Activated T-cell treated with anti-CD3 and anti-CD28 coated beads for 1 hour (primary cell): ENCODE measurements at places on chromosomes 2 and 18.

DNA sequence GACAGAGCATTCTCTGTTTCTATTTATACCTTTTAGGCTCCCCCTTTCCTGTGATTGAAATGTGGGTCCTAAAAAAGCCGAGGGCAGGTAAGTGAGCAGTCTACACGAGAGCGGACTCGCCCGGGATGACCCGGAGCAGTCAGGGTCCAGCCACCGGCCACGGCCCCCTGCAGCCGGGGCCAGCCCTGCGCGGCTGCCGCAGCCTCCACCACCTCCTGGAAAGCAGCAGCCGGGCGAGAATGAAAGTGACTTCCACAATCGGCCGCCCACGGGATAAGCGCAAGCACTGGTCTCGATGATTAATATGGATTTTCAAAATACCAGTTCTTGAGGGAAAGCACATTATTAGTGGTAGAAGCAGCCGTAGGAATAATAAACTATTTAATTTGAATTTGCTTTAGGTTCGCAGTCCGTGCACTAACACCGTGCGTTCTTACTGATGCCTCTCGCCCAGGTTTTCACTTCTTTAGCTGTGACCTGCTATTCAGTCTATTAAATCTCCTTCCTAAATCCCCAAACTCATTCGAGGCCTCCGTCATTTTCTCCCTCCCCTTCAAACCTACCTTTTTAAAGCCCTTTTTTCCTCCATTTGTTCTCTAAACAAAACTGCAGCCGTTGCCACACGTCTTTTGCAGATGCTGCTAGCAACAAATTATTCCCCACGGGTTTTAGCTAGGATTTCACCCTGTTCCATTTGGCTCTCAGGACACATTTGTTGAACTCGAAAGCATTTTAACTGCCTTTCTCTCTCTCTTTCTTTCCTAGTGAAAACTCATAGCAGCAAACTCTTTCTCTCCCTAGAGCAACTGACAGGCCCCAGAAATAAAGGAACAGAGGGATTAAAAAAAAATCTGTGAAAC, 1015.1 kb upstream of the PIK3C3 start:
- DNase-seq, result no peak

- DNase-seq, result no peak
Measured at GRCh38 chr2:152609154-152609553, 108.1 kb downstream of the PRPF40A start.

- DNase-seq, result peak; percentile 61
Measured at GRCh38 chr18:59308248-59308937, 10.1 kb downstream of the CPLX4 start.

DNA sequence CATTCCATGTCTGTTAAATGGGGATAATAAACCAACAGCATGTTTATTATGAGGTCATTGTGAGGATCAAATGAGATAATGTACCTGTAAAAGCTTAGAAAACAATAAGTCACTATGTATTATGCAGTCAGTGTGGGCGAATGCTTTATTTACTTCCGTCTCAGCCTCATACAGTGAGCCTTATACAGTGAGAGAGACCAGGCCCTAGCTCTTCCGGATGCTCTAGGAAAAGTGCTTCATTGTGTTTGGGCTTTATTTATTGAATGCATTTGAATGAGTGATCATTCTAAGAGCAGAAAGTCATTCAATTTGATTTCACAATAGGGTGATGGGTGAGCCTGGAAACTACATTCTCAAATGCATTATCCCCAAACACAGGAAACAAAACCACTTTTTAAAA, 603.9 kb upstream of the FANCL start:
- no peak for DNase-seq

DNA sequence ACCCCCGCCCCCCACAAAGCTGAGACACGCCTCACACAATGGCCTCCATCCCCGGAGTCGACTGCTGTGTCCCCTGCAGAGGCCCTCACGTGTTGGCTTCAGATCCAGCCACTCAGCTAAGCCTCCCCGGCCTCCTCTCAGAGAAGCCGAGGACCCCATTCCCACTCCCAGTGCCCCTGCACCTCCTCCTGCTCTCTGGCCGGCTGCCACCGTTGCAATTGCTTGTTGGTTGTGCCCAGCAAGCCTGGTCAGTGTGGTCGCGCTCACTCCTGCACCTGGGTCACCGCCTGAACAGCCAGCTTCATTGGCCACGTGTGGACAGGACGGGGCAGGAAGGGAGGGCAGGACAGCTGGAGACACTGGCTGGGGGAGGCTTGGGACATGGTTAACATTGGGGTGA, 191.5 kb upstream of the SALL3 start:
- DNase-seq, result no peak

- no peak for DNase-seq
Measured at GRCh38 chr2:2635025-2635528, 304.0 kb upstream of the MYT1L start.

DNA sequence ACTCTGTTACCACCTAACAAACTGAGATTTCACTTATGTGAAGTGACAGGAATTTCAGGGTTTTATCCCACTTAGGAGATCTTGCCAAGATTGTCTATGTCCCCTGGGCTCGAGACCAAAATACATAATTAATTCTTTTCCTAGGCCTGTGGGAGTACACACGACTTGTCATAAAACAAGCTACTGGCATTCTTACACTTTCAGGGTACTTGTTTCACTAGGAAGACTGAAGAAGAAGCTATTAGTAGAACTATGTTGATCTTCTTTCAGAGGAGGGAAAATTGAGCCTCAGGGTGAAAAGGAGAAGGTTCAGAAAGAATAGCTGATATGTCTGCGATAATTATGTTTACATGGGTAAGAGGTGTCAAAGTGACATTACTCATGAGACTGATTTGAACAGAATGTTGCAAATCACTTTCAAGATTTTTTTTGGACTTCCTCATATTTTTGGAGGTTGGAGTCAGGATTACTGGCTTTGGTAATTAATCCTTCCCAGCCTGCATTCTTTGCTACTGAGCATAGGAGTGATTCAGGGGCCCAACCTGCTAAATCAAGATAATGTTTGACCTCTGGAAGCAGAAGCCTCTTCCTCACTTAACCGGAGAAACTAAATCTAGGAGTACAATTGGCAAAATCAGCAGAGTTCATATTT, 240.0 kb upstream of the NT5C1B start:
- DNase-seq, result no peak

DNA sequence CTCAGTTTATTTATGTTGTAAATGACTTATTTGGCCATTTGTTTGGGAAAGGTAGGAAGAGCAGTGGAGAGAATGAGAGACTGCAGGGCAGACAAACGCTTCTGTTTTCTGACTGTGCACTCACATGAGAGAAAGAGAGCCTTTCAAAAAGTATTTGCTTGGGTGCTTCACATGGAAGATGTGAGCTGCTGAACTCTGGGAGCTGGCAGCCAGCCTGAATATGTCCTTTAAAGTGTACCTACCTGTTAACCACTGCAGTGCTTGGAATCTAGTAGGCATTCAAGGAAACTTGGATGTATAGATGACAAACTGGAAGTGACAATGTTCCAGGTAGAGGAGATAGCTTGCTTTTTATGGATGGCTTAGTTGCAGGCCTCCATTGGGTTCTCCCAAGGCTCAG, 68.8 kb downstream of the PTPRM start:
- no peak for DNase-seq

GRCh38 chr18:11726556-11726955, 37.5 kb downstream of the GNAL start:
- no peak for DNase-seq

DNA sequence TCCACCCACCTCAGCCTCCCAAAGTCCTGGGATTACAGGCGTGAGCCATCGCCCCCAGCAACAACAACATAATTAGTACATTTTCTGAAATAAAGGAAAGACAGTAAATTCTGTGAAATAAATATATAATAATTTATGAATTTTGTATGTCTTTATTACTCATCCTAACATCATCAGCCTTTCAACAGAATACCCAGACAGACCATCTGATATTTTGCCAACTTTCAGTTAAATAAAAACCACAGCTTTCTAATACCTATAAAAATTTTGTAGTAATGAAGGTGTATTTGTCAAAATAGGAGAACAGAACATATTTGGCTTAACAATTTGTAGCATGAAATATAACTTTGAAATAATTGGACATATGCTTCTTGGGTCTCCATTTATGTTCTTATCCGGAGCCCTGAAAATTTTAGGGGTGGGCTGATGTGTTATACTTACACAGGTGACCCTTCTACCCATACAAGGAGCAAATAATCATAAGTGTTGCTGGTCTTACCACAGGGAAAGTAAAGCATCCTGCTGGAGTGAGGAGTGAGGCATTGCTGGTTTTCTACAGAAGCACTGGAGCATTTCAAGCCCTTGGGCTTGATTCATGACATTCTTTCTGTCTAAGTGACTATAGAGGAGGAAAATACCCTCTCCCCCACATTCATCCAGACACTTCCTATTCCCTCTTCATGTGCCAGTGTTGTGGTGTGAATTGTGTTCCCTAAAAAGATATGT, 99.3 kb downstream of the SPOPL start:
- DNase-seq, result no peak

- DNase-seq, result no peak
Measured at GRCh38 chr2:155368934-155369333, 670.4 kb downstream of the KCNJ3 start.

GRCh38 chr2:110993557-110994231, 127.0 kb upstream of the BCL2L11 start:
- DNase-seq, result no peak

DNA sequence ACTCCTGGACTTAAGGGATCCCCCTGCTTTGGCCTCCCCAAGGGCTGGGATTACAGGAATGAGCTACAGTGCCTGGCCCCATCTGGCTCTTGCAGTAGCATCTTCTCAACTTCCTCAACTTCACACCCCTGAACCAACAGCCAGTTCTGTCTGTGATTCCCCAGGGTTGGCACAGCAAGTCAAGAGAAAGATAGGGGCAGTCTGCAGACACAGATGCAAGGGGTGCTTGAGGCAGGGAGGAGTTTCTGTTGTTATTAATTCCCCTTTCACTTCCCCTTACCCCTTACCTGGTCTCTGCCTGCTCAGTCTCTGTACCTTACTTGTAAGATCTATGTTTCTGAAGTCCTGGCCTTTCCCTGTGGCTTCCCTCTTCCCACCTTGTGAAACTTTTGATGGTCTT, 54.1 kb upstream of the MEX3C start:
- no peak for DNase-seq

- DNase-seq, result no peak
Measured at GRCh38 chr2:227933884-227934283, 62.5 kb downstream of the DAW1 start.

- DNase-seq, result no peak
Measured at GRCh38 chr2:136376798-136377211, 258.9 kb upstream of the CXCR4 start.

- DNase-seq, result no peak
Measured at GRCh38 chr2:186605041-186605440, 15.2 kb downstream of the ITGAV start.

DNA sequence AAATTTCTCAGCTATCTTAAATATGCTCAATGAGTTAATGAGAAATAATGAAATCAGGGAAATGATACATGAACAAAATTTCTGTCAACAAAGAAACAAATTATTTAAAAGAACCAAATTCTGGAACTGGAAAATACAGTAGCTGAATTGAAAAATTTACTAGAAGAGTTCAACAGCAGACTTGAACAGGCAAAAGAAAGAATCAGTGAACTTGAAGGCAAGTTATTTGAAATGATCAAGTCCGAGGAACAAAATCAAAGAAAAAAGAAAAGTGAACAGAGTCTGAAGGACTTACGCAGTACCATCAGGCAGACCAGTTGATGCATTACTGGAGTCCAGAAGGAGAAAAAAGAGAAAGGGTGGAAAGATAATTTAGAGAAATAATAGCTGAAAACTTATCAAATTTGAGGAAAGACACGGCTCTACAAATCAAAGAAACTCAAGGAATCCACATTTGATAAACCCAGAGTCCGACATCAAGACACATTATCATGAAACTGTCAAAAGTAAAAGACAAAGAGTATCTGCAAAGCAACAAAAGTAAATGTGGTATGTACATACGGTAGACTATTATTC, 83.6 kb downstream of the CCDC138 start:
- no peak for DNase-seq

GRCh38 chr2:148816176-148816575, 58.9 kb upstream of the KIF5C start:
- DNase-seq, result no peak

- no peak for DNase-seq
Measured at GRCh38 chr2:41772697-41773096, 275.1 kb upstream of the PKDCC start.

DNA sequence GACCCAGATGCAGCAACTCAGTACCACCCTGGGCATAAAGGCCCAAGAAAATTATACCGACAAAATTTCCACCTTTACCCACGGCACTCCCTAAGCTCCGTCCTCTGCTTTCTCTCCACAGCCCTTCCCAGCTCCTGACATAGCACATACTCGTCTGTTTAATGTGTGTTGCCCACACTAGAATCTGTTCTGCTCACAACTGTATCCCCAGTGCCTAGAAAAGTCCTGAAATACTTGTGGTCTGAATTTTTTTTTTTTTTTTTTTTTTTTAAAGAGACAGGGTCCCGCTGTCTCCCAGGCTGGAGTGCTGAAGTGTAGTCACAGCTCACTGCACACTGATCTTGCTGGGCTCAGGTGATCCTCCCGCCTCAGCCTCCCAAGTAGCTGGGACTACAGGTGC, 62.3 kb downstream of the ADCY3 start:
- DNase-seq, result no peak

DNA sequence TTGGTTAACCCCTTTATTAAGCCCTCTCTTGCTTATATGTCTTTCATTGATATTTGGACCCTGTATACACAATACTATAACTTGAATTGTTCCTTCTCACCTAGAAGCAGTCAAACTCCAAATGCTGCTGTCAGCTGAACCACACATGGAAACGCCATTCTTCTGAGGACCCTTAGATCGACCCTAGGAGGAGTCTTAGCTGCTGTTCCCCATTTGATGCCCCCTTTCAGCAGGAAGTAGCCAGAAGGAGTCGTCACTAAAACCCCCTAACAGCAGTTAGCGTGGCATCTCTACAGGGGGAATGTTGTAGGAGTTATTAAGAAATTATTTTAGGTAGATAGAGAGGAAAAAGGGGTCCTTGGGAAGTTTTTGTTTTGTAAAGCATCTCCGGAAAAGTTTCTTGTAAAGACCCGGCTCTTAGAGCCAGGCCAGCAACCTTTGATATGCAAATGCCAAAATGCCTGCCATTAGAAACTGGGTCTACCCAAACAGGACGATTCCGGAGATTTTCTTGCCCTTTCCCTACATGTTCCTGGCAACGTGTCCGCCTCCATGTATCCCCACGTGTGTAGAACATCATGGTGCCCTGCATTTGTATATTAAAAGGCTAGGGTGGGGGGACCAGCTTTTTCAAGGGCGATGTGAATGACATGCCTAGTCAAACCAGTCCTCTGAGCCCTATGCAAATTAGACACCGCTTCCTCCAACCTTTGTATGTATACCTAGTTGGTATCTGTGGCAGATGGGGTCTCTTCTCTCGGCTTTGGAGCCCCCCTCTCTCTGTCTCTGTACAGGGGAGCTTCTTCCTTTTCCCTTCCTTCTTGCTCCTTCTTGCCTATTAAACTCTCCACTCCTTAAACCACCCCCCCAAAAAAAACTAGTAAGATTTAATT, 638.4 kb upstream of the POU3F3 start:
- no peak for DNase-seq

GRCh38 chr2:144513388-144514101, 6.4 kb downstream of the ZEB2 start:
- no peak for DNase-seq

- DNase-seq, result no peak
Measured at GRCh38 chr2:25311865-25312575, 29.7 kb downstream of the DNMT3A start.
